ENCODE measurements at places on chromosomes 16 and 17. TPM values are rescaled to one million over a fixed set of nuclear protein-coding genes. Genes with fewer than 3 reads are reported as not detected.

DNA sequence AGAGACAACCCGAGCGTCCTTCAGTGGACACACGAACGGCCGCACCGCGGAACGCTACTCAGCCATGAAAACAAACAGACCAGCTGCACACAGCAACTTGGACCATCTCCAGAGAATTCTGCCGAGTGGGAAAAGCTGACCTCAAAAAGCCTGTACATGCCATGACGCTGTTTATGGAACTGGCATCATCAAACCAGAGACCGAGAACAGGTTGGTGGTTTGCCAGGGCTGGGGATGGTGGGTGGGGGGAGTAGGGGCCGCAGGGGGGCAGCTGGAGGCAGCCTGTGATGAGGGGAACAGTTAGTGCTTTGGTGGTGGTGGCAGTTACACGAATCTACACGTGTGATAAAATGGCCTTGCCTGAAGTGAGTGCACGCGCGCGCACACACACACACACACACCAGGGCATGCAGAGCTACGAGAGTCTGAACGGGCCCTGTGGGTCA, 169.8 kb downstream of the LAT start:
- no peak for ATAC-seq

DNA sequence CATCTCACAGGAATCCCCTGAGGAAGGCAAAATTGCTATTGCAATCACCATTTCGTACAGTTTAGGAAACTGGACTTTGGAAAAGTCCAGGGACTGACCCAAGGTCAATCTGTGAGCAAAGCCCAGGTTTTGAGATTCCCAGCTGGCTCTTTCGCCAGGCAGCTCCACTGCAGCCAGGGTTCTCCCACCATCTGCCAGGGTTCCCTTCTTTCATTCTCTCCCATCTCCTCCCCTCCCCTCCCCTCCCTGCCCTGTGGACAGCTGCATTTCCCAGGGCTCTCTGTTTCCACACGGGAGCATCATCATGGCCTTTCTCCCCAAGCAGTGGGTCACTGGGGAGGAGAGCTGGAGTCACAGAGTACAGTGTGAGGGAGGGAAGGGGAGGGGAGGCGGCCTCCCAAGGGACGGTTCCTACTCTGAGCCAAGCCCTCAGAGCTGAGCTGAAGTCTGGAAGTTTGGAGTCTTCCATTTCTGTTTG, 11.9 kb upstream of the GSDMA start:
- ATAC-seq = no peak

GRCh38 chr16:82655720-82656490, 29.1 kb downstream of the CDH13 start:
- no peak for ATAC-seq

DNA sequence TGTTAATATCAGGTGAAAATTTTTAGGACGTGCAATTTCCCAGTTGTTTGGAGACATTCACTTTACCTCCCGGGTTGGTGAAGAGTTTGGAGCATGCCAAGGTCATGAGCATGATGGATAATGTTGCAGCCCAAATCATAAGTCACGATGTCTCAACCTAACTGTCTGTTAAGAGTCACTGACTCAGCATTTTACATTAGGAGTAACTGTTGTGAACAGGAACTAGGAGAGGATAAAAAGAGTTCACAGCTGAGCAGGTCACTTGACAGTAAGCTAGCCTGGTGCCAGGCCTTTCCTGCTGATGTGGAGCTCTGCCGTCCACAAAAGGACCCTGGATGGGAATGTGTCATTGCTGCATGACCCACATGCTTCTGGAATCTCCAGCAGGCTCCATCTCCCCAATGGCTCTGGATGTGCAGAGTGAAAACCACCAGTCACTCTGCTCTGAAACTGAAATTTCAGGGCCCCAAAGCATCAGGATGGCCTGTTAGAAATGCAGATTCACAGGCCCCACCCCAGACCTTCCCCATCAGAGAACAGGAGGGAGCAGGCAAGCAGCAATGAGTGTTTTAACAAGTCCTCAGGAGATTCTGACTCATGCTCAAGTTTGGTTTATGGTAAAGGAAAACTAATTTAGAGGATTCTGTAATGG, 371.6 kb upstream of the MAF start:
- ATAC-seq = no peak

DNA sequence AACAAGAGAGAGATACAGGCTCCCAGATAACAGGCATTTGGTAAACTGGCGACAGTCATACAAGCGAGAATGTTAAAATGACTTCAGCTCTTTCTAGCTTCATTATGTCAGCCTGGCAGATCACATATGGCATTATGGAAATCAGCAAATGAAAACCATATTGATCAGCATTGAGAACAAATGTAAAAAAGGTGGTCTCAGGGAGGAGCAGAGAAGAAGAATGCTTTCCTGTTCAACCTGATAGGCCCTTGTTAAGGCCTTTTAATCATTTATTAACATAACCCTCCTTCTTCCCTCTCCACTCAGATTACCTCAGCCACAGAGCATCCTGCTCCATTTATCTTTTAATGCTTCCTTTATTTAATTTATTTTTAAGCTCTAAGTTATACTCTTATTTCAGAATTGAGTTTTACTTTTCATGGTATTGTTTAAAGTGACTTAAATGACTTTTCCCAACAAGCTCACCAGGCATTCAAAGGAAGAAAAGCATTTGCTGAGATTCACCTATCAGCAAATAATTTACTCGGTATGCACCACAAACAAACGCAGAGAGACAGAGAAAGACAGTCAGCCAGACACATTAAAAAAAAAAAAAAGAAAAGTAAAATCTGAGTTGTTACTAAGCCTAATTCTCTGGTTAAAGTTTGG, 243.9 kb upstream of the TBX2 start:
- no peak for ATAC-seq

The CHST6 gene
- total RNA-seq = 3.2 TPM

DNA sequence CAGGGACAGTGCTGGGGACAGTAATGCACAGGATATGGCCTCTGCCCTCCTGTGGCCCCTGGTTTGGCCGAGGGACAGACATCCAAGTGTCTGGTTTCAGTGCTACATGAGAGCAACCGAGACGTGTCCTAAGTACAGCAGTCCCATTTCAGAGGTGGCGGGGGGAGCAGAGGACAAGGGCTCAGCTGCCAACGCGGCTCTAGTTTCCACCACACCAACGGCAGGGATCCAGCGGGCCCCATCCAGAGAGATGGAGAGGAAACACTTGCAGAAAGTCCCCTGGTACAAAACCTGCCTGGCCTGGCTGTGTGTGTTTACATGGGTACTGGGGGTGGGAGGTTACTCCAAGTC, 125.8 kb upstream of the SMURF2 start:
- no peak for ATAC-seq

DNA sequence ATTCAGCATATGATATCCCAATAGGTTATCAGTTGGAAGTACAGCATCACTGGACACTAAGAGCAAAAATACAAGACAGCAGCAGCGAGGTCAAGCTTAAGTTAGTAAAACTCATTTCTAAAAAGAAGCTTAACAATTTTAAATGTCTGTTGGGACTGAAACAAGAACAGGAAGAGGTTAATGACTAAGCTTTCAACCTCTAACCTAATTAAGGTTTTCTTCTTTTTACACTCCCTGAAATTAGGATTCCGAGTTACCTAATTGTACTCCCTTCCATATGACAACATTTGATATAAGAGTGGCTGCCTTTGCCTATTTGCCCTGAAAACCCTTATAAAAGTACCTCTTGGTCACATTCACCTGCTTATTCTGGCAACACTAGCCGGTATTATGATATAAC, 34.3 kb downstream of the CPSF4L start:
- ATAC-seq = no peak

DNA sequence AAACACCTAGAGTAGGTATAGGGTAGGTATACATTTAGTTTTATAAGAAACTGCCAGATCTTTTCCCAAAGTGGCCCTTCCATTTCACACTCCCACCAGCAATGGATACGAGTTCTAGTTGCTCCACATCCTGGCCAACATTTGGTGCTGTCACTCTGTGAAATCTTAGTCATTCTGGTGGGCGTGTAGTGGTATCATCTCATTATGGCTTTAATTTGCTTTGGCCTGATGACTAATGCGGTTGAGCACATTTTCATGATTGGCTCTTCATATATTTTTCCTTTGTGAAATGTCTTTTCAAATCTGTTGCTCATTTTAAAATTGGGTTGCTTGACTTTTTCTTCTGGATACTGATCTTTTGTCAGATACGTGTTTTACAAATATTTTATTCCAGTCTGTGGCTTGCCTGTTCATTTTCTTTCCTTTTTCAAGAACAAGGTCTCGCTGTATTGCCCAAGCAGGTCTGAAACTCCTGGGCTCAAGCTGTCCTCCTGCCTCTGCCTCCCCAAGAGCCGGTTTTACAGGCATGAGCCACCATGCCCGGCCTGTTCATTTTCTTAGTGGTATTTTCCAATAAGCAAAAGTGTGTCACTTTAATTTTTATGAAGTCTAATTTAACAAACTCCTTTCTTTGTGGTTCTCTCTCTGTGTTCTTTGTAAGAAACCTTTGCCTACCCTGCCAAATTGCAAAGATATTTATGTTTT, 192.4 kb downstream of the SEC14L1 start:
- no peak for ATAC-seq

DNA sequence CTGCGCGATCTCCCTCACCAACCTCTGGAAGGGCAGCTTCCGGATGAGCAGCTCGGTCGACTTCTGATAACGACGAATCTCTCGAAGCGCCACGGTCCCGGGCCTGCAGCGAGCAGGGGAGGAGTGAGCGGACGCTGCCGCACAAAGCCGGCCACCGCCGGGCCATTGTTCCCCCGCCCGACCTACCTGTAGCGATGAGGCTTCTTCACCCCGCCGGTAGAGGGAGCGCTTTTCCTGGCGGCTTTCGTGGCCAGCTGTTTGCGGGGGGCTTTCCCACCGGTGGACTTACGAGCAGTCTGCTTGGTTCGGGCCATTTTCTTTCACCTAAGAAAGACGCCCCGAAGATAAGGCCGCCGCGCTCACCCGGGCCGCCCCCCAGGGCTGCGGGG, 5.8 kb upstream of the UNK start:
- ATAC-seq = no peak

DNA sequence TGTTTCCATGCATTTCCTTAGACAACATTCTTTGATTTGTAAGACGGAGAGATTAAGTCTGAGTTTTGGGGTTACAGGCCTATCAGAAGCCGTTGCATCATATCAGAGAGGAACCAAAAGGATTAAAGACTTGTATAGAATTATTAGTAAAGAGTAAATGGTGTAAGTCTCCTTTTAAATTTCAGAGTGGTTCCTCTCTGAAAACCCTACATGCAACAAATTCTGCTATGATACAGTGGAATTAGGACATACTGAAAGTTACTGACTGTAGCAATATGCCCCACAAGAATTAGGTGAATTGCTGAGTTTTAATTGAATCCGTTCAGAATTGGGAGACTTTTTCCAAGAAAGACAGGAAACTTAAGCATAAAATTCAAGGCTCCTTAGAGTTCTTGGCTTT, 221.6 kb downstream of the FTO start:
- no peak for ATAC-seq

The NSF gene
- total RNA-seq = 18.4 TPM

The CCL3 gene
- not detected for total RNA-seq

The INCA1 gene
- total RNA-seq = not detected

DNA sequence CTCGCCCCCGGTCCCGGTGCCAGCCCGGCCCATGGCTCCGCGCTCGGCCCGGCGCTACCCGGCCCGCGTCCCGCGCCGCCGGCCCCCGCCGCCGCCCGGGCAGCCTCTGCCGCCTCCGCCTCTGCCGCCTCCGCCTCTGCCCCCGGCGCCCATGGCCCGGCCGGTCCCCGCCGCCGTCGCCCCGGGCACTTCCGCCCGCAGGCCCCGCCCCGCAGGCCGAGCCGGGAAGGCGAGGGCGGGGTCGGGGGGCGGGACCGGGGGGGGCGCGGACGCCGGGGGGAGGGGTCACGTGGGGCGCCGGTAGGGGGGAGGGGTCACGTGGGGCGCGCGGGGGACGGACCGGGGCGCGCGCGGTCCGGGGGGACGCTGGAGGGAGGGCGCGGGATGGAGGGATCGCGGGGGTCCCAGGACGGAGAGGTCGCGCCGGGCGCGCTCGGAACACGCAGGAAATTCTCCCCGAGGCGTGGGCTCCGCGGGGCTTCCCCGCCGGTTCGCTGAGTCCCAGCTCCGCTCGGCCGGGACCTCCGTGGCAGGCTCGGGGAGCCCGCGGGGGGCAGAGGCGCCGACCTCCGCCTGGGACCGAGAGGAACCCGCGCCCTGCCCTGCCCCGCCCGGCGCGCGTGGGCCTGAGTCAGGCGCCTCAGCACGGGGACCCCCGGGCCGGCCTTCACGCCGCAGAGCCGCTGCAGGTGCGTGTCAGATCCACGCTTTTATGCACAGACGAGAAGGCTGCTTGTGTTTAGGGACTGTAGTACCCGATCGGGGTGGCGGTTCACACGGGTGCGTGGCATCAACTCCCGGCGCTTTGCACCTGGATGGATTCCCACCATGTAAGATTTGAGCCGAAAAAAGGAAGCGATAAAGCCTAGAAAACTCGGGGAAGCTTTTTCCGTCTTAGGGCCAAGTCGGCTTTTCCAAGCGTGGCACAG, at the start of gene PGAP6:
PGAP6 (minus strand) TSS at position 190 of the 929 bp plus-strand sequence; CDS start at position 33, 157 bp downstream.
- peak; percentile 89 for ATAC-seq

- no peak for ATAC-seq
Observed at GRCh38 chr16:59748531-59748930, 1014.4 kb upstream of the GOT2 start.

DNA sequence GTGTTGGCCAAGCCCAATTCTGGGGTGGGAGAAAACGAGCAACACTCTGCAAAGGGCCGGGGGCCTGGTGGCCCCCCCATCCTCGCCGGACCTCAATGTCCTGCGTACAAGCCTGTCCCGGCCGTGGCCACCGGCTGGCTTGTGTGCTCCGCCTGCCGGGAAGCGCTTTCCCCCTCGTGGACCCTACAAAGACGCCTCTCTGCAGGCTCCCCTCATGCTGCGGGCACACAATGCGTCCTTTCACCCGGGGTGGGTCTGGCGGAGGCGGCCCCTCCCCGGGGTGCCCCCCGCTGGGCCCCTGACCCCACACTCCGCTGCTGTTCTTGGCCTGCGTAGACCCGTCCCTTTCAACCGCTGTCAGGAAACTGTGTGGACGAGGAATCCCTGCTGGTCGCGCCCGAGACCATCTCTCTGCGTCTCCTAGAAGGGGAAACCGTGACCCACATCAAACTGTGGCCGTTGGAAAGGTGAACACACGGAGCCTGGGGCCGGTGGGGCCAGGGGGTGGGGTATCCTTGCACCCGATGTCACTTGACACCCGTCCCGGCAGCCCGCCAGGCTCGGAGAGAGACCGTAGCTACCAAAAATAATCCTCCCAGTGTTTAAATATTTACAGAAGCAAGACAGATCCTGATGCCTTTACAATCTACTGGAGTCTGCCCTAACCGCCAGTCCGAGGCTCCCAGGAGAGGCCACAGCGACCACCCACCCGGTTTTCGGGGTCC, 43.6 kb downstream of the TBC1D16 start:
- peak; percentile 27 for ATAC-seq

DNA sequence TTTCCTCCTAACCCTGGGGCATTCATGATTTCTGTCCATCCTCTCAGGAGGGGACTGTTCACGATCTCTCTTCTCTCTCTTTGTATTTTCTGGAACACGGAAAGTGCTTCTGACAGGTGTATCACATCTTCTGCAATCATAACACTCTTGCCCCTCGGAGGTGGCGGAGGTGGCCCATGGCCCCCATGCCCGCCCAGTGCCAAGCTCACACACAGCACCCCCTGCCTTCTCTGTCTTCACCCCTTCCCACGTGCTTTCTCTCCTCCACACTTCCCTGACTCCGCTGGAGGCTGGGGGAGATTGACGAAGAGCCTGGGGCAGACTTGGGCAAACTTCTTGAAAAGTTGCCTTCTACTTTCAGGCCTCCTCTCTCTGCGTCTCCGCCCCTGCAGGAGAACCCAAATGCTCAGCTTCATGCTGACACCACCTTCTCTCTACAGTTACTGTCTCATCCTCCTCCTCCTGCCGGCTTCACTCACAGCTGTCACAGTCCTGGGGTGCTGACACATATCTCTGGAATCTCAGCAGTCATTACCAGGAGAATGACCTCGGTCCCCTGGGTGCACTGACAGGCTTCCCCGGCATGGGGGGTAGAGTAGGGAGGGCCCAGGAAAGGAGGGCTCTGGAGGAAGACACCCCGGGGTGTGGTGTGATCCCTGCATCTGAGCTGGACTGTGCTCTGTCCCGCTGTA, 127.1 kb downstream of the ENGASE start:
- ATAC-seq = no peak
